ENCODE measurements at places on chromosomes 2 and 18. TPM values are rescaled to one million over a fixed set of nuclear protein-coding genes. Genes with fewer than 3 reads are reported as not detected.

Gene RAPGEF4
- total RNA-seq: 11.7 TPM

Gene MYCN
- 0.47 TPM for total RNA-seq

Gene C2orf72
- total RNA-seq: 0.19 TPM

Gene APOB
- 17.4 TPM for total RNA-seq

Gene ADAM23
- 0.63 TPM for total RNA-seq

Gene HNMT
- total RNA-seq: 91.3 TPM

- no peak for DNase-seq
Observed at GRCh38 chr18:12640881-12641200, 17.1 kb downstream of the SPIRE1 start.

DNA sequence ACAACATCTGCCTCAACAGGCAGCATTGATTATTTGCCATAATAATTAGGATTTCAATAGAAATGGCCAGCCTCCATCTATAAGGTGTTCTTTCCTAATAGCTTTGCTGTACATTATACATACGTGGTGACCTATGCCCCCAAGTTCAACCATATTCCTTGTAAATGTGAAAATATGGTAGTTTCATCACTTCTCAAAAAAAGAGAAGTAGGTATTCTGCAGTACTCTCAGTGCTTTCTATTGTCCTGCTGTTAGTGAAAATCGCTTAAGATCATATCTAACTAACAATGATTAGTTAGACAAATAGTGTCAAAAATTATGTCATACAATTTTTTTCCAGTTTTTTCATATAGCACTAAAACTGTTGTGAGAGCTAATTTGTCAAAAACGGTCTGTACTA, 79.6 kb downstream of the SLC4A10 start:
- no peak for DNase-seq

DNA sequence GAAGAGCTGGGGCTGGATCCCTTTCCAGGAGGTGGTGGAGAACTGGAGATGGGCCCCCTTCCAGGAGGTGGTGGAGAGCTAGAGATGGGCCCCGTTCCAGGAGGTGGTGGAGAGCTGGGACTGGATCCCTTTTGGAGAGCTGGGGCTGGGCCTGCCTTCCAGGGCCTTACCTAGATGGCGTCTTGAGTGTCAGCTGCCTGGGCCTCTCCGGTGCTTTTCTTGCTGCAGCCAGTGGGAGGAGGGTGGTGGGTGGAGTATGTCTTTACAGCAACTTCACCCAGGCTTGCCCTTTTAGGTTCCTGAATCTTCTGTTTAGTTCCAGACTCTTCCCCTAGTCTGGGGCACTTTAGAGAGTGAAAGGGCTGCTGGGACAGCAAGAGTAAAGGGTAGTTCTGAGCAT, 19.1 kb upstream of the TXNDC2 start:
- no peak for DNase-seq

- no peak for DNase-seq
Observed at GRCh38 chr18:2572892-2573291, 1.5 kb downstream of the NDC80 start.

DNA sequence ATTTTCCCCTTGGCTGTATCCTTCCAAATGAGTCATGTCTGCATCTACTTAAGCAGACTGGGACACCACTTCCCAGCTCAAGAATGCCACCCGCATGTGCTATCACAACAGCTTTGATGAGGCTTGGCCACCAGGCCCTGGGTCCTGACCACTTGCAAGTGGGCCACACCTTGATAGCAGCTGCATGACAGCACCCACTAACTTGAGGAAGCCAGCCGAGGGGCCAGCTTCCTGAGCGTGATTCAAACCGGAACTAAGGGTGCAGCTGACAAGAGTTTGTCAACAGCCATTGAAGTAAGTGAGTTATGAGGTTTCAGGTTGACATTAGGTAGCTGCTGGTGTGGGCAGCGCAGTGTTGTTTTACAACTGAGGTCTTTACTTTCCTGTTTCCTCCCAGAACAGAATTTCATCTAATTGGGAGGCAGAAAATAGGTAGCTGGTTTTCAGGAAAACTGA, 54.4 kb downstream of the EPHA4 start:
- DNase-seq: no peak

GRCh38 chr2:207734636-207735512, 23.4 kb downstream of the CCNYL1 start:
- DNase-seq: no peak

DNA sequence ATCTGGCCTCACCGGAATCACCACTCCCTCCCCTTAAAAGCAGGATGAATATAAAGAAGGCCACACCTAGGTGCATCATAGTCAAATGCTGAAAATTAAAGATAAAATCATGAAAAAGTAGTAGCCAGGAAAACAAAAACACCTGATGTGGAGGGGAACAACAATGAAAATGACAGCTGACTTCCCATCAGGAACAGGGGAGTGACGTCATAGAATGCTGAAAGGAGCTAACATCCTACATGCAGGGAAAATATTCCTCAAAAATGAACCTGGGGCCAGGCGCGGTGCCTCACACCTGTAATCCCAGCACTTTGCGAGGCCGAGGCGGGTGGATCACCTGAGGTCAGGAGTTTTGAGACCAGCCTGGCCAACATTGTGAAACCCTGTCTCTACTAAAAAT, 108.1 kb downstream of the UGGT1 start:
- DNase-seq: no peak

GRCh38 chr2:130764035-130764820, 8.9 kb downstream of the AMER3 start:
- DNase-seq: no peak

DNA sequence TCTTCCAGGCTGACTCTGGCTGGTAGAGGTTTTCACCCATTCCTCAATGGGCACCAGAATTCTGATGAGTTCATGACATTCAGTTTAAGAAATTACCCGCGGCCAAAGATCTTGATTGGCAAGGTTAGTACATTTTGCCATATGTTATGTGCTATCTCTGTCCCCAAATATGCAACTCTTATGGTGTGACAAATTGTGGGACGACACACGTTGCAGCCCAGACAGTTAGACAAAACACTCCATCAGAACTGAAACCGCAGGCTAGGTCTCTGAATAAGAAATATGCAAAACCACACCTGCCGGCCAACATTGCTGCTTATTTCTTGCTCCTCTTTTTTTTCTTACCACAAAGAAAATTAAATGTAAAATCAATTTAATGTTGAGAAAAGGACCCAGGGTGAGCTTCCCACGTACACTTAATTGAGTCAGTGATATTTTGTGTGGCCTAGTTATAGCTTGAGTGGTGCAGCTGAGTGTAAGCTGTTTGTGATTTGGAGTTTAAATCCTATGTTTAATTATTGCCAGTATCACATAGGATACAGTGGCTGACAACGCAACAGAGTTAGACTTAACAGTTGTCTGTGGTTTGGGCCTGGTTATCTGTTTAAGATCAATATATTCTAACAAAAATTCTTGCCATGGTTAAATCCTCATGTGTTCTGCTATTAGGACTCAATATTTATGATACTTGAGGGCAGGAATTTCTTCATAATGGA, 35.7 kb upstream of the LTBP1 start:
- DNase-seq: no peak

GRCh38 chr18:8610459-8610851, 1.2 kb downstream of the RAB12 start:
- DNase-seq: no peak

- DNase-seq: no peak
Observed at GRCh38 chr2:158997037-158997790, 28.8 kb downstream of the TANC1 start.

DNA sequence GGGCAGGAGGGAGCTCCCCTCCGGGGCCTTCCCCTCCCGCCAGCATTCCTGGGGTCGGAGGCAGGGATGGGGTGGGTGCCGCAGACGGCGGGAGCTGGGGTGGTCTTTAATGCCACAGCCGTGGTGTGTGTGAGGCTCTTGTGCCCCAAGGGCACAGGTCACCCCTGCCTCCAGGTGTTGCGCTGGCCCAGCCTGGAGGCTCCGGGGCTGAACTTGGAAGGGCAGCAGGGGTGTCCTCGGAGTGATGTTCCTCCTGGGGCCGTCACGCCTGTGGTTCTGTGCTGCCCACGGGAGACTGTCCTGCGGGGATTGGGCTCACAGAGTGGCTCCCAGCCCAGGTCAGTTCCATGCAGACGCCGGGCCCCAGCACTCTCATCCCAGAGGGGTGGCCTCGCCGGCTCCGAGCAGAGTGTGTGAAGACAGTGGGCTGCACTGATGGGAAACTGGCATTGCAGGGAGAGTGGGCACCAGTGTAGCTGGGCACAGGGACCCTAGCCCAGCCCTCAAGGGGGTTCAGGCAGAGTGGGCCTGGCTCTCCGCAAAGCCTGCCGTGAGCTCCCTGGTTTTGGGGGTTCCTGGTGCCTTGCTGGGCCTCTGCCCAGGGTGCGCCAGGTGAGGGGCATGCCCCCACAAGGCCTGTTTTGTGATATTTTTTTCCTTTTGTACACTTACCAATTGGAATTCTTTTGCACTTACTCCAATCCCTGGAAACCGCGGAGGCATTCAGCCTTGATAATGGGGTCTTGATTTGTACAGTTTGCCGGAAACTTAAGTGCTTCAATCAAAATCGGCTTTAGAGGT, 56.7 kb downstream of the NFATC1 start:
- DNase-seq: no peak

GRCh38 chr2:59655809-59656208, 897.6 kb downstream of the BCL11A start:
- DNase-seq: no peak

DNA sequence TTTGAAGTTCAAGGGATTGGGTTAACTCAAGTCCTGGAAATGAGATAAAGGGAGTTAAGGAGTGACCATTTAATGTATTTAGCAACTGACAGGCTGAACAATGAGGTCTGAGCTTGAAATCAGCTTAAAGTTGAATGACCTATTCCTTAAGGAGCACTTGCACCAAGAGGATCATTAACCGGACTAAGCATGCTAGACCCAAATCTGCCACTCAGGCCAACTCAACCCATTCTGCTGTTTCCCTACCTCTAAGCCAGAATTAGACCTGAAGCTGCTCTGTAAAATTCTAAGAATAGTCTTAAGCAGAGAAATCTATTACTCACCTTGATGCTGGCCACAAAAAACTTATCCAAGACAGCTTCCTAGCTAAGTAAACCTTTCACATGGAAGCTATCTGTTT, 59.8 kb downstream of the SPRED2 start:
- DNase-seq: no peak

DNA sequence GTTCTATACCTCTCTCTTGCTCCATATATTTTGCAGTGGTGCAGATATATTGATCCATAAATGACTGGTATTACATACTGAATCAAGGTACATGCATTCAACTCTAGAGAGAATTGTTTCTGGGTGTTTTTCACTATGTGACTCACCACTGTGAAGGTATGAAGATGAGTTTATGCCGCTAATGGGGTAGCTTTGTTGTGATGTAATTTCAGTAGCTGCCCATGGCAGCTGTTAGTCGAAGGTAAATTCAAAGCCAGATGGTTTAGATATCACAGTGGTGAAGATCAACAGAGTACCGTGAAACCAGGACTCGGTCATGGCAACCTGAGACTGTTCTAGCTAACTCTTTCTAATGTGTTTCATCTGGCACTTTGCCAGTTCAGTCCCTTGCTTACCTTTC, 50.4 kb downstream of the PKP4 start:
- no peak for DNase-seq

DNA sequence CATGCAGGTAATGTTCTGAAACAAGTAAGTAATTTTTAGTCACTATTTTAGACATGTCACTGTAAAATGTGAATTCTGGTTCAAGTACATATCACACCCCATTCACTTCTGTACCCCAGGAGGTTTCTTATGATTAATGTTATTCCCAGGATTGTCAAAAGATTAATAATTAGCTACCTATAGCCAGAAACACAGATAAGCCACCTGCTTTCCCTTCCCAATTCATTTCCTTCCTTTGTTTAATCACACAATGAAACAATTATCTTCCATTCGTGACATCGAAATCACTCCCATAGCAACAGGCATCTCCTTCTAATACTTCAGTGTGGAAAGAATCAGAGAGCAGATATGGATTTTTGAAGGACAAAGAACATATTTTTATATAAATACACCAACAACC, 1650.3 kb upstream of the CELF4 start:
- DNase-seq: no peak

DNA sequence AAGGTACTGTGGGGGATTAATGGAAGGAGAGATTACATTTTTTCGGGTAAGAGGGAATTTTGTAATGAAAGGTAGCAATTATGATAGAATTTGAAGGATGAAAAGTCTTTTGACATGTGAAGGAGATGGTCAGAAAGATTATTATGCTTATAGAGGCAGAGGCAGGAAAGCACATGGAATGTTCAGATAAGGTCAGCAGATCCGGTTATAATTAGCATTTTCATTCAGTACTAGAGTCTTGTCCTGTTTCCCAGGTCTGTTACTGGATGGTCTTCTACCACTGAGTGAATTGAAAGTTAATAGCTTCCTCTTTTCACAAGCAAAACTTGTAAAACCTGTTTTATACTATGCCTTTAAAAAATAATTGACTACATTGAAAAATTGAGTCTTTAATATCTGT, 116.9 kb downstream of the PHLPP1 start:
- DNase-seq: no peak

DNA sequence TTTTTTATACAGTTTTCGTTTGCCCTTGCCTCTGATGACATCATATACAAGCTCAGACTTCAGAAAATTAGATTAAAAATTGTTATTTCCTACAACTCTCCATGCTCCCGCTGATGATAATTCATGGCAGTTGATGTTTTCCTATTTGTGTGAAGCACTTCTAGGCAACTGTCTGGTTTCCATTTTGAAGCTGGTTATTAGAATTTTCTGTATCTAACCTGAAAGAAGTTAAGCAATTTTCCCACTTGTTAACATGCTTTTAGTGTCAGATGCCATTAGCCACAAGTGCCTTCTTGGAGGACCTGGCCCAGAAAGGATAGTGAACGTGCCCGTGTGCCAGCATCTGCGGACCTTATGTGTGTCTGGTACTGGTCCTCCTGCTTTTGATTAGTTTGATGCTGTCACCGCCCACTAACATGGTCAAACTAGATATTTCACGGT, 347.6 kb upstream of the RAB12 start:
- DNase-seq: no peak

DNA sequence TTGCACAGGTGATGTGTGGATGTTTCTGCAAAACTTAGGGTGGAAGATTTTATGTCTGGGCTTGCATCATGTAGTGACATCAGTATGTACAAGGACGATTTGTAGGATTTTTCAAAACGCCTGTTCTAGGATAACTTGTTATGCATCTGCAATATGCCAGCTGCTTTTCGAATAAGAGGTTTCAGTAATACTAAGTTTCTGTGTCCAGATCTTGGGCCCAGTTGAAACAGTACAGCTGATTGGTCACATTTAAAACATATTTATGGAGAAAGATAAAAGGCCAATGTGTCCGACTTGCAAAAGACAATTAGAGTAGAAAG, 1.2 kb downstream of the PTPN4 start:
- DNase-seq: no peak

DNA sequence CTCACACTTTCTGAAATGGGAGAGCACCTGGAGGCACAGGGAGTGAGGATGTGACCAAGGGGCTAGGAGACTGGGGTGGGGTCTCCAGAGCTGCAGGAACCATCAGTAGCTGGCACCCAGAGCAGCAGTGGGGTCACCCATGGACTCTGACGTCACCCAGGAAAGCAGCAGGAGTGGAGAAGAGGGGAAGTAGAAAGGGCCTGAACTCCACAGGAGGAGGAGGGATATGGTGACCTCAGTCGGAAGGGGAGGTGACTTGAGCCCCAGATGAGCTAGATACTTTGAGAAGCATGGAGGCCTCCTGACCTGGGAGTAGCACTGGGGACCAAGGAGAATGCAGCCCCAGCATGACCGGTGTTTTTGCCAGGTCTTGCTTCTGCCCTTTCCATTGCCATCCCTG, 8.8 kb downstream of the NMUR1 start:
- no peak for DNase-seq
